ENCODE measurements at places on chromosomes 5 and 9.

GRCh38 chr5:144042156-144042555 lies 128.3 kb downstream of the YIPF5 start:
- DNase-seq: no peak

GRCh38 chr9:133971121-133971951 lies 20.8 kb downstream of the VAV2 start:
- DNase-seq: no peak

DNA sequence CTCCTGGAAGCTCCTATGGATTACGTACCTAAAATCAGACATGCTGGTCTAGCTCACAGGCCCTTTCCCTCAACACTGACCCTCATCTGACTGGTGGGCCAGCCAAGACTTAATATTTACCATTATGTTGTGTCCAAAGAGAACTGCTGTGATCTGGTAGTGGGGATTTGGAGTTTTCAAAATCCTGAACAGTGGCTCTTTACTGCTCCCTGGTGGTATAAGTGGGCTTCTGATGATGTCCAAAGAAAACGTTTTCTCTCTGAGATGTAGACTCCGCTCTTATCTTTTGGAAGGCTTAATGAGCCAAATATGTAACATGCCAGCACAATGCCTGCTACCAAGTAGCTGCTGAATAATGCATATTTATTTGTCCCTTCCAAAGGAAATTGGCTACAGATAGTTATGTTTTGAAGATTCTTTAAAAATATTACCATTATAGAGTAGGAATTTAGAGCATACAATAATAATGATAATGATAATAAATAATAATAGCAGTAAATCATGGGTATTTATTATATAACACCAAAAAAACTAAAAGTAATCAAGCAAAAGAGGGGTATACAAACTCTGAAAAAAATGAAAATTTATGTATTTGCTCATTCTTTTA lies 406.6 kb upstream of the TNC start:
- DNase-seq: peak; percentile 72

- no peak for DNase-seq
Measured at GRCh38 chr9:95120781-95121370, 196.6 kb downstream of the FANCC start.

DNA sequence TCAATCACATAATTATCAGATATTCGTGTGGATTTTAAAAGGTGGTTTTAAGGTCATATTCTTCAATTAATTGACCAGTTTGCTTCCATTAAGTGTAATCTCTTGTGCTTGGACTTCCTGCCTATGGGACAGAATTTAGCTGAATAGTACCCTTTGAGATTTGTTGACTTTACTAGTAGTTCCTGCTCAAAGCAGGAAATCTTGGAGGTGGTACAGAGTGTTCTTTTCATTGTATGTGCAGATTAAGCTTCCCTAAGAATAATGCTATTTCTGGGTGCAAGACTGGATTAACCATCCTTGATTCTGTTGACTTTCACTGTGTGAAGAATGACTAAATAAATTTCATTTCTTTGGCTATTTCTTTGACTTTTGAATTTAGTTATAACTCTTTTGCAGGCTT lies 45.4 kb upstream of the ELL2 start:
- DNase-seq: no peak

GRCh38 chr5:41893074-41893851 lies 10.9 kb upstream of the RIMOC1 start:
- DNase-seq: no peak

DNA sequence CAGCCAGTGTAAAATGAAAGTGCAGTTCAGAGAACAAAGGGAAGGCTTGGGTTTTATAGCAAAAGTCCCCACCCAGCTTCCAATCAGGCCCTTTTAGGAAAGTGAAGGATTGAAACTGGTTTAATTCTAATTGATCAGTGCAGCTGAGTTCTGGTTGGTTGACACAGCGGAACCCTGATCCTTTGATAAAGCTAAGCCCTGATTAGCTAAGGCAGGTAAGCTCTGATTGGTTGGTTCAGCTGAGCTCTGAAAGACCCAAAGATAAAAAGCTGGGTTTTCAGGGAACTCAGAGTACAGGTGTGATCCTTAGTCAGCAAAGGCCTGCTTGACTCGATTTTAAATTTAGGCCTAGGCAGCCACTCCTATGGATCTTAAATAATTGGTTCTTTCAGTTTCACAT lies 70.8 kb upstream of the PRRC1 start:
- DNase-seq: no peak

DNA sequence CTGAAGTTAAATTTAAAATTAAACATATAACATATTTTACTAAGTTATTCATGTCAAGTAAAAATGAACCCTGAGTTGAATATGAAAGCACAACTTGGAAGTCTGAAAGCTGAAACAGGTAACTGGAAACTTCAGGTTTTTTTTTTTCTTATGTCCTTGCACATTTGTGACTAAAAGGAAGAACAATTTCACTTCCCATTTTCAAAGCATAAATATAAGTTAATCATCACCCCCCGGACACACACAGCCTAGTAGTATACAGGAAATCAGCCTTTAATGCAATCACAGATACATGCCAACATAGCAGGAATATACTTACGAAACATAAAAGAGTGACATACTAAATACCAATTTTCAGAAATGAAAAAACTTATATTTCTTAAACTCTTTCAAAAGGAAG lies 225.9 kb downstream of the RFX3 start:
- no peak for DNase-seq

GRCh38 chr5:81408496-81408895 lies 14.6 kb upstream of the ACOT12 start:
- DNase-seq: no peak

- DNase-seq: peak; percentile 45
Measured at GRCh38 chr5:149310947-149311658, 34.2 kb upstream of the GRPEL2 start.

DNA sequence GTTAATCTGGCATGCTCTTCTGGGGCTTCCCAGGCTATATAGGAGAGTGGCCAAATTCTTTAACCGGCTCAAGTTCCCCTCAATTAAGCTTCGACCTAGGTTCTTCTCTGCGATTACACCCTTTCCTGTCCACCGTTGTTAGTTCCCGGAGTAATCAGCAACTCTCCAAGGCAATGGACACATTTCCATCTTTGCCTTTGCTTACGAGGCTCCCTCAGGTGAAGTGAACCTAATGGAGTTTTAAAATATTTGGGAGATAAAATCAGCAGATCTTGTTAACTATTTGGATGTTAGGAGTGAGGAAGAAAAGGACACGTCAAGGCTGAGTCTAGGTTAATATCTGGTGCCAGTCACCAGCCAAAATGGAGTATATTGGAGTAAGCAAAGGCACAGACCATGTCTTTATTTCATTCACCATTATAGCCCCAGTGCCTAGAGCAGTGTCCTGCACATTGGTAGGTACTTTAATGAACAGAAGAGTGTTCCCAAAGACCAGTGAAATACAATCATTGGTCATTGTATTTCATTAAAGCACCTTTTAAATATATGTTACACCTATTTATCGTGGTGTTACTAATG lies 515 bp downstream of the UTP15 start:
- DNase-seq: peak; percentile 8

DNA sequence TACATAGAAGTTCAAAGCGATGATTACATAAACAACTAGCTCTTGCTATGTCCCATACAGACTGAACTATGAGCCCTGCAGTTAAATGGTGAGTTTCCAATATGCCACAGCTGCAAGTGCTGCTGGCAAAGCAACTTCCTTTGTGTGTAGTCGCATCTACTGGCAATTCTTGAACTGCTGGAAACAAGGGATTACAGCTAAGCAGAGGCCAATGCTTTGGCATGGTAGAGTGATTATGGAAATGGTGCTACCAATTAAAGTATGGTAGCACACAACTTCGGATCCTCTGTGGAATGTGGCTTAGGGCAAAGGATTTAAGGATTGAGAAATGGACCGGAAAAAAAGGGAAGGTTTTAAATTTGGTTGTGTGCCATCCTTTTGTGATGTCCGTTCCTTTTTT lies 856.6 kb downstream of the MAT2B start:
- no peak for DNase-seq

- DNase-seq: peak; percentile 7
Measured at GRCh38 chr5:28344836-28345433, 1306.5 kb upstream of the CDH9 start.

DNA sequence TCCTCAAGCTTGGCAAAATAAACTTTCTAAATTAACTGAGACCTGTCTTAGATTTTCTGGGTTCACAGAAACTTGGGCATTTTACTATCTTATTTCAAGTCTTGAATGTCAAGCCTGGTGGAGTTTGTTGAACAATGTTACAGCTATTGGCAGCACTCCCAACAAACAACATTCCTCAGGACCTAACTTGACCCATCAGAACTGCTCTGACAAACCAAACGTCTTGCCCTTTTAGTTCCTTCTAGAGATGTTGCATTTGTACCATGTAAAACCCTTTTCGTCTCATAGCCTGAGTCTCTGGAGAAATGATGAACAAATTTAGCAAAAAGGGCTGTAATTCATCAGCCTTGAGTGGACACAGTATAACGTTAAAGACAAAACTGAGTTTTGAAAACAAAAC lies 51.1 kb downstream of the GNA14 start:
- DNase-seq: no peak

GRCh38 chr5:96297867-96298266 lies 135.2 kb downstream of the PCSK1 start:
- DNase-seq: peak; percentile 68

DNA sequence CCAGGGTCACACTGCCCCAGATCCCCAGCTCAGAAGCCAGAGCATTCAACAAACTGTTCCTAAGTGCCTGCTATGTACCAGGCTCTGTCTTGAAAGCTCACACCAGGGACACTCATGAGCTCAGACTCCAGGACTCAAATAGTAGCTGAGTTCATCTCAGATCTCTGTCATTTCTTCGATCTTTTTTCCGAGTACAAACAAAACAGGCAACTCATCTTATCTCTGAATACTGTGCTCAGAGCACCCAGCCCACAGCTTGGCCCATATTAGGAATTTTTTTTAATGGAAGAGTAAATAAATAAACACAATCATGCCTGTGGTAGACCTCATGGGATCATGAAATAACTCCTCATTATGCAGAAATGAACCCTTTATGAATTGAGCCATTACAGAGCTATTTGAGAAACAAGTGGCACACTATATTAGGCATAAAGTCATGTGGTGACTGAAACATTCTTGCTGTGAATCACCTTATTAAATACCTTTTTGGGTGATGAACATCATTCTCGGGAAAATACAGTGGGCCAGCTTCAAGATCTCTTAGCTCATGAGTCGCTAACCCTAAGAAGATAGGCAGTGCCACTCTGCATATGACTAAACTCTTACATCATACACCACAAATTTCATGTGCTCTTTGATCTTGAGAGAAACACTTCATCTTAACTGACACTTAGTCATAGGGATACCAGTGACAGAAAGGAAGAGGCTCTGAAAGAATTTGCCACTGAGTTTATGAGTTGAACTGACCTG lies 9.9 kb downstream of the SH3RF2 start:
- DNase-seq: peak; percentile 96

DNA sequence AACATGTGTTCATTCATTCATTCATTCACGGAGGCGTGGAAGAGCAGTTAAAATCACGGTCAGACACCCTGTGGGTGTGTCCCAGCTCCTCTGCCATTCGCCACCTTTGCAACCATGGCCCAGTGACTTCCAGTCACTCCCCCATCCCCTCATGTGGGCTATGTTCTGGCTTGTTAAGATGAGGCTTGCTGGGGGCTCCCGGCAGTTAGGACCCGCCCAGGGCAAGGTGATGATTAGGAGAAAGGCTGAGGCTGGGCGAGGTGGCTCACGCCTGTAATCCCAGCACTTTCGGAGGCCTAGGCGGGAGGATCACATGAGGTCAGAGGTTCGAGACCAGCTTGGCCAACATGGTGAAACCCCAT lies 24.9 kb upstream of the PTGES start:
- DNase-seq: no peak

DNA sequence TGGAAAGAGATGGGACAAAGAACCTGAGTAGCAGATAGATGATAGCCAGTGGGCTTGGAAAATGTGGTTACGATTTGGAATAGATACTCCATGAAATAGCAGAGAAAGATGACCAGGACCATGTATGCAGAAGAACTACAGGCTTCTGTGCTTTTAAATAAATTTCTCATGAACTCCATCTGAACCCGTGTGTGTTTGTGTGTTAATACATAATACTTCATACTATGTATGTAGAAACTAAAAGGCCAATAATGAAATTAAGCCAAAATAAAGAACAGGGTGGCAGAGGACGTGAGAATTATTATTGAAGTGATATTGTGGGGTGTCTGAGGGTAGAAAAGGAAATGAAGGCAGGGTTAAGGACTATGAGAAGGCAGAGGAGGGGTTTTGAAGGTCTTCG lies 385.1 kb upstream of the RPS23 start:
- no peak for DNase-seq

- DNase-seq: no peak
Measured at GRCh38 chr5:91118796-91119195, 264.3 kb downstream of the ARRDC3 start.

DNA sequence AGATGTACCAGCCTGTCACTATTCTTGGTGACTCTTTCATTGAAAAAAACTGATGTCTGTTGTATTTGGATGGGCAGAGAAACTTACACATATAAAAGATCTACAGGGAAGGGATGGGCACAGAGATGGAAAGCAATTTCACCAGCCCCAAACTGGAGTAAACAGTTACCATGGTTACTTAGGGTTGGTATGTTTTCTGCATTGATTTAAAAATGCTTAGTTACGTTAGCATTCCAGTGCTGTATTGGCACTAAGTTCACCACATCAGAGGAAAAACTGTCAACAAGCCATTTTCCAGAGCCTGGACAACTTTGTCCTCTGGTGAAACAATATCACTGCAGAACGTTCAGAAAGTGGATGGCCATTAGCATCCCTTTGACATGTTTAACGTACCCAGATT lies 28.0 kb downstream of the MARCHF3 start:
- peak; percentile 54 for DNase-seq

GRCh38 chr9:14453286-14453685 lies 139.3 kb upstream of the NFIB start:
- no peak for DNase-seq

DNA sequence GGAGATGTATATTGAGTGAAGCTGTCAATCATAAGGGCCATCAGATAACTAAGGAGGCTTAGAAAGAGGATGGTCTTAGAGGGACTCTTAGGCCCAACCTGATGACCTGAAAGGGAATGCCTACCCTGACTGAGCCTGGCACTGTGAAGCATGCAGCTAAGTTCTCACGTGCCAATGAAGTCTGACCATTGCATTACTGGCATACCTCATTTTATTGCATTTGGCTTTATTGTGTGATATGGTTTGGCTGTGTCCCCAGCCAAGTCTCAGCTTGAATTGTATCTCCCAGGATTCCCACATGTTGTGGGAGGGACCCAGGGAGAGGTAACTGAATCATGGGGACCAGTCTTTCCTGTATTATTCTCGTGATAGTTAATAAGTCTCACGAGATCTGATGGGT lies 421.6 kb upstream of the SGCD start:
- DNase-seq: no peak

- no peak for DNase-seq
Measured at GRCh38 chr5:71903808-71904207, 184.7 kb downstream of the CARTPT start.
